ENCODE measurements at places on chromosomes 2 and 18.
A peak's percentile ranks its signal among the peaks of the same experiment; 100 is the strongest.

DNA sequence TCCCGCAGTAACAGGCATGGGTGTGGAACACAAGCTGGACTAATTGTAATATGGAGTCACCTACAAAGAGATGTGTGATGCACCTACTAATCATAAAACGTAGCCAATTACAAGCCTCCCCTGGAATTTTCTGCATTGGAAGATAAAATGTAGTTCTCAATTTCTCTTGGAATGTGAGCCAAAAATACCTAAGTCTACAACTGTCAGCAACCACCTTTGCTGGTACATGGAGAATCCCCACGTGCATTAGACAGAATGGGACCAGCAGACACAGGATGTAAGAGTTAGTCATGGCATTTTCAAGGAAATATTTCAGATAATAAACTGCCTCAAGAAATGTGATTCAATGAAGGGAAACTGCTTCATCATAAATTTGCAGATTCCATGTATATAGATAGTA, 85.6 kb upstream of the DCC start:
- no peak for DNase-seq

DNA sequence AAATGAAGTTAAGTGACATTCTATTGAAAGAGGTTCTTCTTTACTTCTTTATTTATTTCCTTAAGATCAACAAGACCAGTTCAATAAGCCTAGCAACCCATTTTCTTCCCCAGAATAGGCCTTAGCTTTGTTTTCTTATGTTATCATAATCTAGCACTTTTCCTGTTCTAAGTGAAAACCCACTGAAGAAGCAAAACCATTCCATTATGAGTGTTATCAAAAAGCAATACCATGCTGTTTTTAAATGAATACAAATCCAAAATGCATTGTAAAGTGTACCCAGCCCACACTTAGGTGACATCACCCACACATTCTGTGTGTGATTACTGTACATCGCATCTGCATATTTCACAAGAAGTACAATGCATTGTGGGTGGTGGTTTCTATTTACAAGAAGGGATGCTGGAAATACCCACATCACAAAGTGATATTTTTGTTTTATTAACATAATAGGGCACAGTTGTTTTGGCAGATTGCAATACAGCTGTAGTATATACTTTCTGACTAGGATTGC, 679.5 kb downstream of the KCNJ3 start:
- DNase-seq, result no peak

DNA sequence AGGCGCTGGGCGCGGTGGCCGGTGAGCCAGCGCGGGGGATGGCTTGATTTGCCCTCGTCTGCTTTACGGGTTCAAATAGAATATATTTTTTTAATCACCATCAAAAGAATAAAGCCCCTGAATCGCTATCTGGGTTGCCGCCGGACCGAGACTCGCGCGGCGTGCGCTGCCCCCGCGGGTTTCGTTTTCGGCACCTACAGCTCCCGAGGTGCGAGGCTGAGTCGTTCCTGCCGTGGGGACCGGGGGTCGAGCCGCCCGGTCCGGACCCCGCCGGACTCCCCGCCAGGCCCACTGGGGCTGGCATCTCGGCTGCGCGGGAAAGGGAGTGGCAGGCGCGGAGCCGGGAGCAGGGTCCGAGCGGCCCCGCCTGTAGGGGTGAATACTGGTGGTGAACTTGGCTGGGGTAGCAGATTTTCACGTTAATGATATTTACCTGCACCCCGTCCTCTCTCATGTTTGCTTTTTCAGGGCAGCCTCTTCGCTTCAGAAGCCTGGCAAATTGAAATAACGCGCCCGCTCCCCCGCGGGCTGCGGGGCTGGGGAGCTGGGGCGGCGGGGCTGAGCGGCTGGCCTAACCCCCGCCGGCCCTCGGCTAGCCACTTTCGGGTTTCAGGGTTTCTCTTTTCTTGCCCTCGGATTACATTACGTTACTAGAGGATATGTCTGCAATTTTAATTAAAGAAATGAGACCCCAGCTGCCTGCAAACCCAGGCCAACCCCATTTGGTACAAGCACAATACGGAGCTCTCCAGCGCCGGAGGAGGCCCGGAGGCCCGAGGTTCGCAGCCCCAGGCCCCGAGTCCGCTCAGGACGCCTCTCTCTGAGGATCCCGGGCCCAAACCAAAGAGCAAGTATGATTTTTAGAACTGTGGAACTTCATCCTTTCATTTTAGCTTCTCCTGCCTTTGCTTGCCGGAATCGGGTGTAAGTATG, 1.7 kb upstream of the CELF4 start:
- DNase-seq, result no peak

- no peak for DNase-seq
Measured at GRCh38 chr2:53793261-53793660, 6.4 kb downstream of the ERLEC1 start.

GRCh38 chr18:58863539-58864145, 1.0 kb upstream of the ZNF532 start:
- DNase-seq, result peak; percentile 29

DNA sequence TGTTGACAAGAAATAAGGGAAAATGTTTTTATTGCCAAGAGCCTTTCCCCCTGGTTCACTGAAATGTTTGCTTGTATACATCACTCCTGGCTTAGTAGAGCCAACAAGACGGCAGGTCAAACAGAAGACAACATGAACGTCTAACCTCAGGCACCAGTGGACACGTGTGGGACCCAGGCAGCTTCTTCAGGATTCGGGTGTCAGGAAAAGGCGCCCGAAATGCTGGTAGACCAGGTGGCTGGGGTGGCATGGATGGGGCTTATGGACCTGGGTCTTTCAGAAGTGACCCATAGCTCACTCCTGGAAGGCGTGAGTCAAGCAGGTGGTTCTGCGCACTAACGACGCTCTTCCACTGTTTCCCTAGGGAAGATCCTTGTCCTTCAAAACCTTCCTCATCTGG, 23.3 kb upstream of the NFATC1 start:
- no peak for DNase-seq

GRCh38 chr2:202098291-202098690, 25.2 kb downstream of the KIAA2012 start:
- DNase-seq, result no peak

GRCh38 chr2:1839066-1839756, 94.9 kb upstream of the PXDN start:
- DNase-seq, result no peak

DNA sequence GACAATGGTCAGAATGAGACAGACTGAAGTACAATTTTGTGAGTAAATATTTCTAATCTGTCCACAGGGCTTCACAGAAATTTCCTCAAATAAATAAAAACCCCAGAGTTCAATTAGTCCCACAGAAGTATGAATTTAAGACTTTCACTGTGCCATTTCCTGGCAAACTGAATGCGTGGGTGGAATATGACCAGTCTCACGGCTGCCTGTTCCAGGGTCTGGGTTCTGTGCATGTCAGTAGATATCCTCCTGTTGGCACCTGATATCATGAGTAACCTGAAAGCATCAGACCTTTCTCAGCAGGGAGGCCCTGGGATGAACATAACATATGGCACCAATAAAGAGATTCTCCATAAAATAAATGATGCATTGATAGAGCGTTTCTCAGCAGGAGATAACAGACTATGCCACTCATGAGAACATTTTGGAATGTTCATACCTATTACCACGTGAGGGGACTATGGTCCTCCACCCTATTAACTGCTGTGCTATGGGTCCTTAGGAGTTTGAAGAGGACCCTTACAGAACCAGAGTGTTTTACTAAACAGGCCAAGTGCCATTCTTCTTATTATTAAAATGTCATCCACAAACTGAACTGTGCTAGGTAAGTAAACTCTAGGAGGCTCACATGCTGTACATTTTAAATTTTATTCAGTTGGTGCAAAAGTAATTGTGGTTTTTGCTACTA, 10.6 kb upstream of the MALL start:
- no peak for DNase-seq

DNA sequence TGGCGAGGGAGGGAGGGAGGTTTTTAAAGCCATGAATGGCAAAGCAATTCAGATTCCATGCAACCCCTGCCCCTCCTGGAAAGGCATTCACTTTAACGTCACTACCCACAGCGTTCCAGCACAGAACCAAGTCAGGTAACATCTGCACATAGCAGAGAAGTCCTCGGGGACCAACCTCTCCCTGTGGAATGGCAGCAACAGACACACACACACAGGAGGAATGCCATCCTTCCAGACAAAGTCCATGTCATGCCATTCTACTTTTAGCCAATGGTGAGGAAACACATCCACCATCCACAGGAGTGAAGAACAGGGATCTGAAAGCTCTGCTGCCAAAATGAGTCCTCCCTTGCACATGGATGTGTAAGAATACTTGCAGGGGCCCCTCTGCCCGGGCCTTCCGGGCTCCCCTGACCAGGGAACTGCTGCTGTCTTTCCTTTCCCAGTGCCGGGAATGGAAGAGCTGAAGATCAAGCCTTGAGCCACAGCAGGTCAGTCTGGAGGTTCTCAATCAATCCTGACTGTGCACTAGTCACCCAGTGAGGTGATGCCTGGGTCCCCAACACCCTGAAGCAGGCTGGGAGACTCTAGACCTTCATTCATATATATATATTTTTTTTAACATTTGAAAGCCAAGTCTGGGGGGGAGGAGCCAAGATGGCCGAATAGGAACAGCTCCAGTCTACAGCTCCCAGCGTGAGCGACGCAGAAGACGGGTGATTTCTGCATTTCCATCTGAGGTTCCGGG, 63.7 kb downstream of the UXS1 start:
- no peak for DNase-seq

- DNase-seq, result peak; percentile 60
Measured at GRCh38 chr2:149994057-149994728, 406.6 kb upstream of the MMADHC start.

- DNase-seq, result no peak
Measured at GRCh38 chr2:105972246-105972645, 221.9 kb downstream of the UXS1 start.

DNA sequence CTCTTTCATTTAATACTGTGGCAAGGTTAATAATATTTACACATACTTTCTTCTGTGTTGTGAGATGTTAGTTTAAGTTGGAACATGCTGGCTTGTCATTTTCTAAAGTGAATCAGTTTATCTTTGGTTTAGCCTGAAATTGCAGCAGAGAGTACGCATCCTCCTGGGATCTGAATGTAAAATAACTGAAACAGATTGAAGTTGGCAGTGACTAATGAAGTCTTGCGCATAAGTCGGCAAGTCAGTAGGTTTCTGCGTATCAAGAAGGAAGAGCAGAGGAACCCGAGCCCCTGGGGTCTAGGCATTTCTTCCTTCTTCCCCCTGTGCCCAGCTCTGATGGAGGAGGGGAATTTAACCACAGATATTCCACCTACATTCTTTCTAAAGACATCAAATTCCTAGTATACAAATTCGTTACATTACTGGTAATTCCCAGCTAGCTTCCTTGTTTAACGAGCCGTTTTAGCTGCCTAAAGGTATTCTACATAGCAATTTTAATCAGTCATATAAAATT, 392.1 kb upstream of the RAB12 start:
- DNase-seq, result no peak
